ENCODE measurements at places on chromosomes 5 and 9.

DNA sequence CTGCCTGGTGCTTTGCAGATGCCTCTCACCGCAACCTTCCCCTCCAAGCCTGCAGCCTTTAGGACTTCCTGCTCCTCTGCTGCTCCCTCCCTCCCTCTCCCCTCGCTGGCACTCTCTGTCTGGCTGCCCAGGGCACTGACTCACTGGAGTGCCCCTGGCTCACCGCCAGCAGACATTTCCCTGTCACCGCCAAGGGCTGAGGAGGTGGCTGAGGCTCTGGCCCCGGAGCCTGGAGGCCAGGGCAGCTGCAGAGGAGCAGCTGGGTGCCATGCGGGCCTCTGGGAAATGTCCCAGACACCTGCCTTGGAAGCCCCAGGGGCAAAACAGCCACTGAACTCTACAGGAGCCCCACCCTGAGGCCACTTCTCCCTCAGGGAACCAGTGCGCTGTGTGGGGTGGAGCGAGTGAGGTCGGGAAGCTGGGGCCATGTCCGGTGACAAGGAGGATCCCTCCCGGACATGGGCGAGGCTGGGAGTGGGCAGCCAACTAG lies 53.4 kb downstream of the TENT4A start:
- peak; percentile 11 for DNase-seq

DNA sequence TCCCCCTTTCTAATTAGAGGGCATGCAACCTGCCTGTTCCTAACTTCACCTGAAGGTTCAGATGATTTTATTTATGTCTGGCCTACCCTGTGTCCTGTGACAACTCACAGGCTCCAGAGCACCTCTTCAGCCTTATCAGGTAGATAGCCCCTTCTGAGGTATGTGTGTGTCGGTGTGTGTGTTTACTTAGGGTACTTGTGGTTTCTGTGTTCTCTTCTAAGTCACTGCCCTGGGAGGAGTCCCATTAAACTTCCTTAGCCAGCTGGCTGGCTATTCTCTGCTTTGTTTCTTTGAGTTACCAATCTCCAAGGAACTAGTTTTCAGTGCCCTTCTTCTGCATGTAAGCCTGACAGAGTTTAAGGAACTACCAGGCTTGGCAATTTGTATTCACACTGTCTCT lies 74.9 kb downstream of the UNC13B start:
- DNase-seq, result no peak

DNA sequence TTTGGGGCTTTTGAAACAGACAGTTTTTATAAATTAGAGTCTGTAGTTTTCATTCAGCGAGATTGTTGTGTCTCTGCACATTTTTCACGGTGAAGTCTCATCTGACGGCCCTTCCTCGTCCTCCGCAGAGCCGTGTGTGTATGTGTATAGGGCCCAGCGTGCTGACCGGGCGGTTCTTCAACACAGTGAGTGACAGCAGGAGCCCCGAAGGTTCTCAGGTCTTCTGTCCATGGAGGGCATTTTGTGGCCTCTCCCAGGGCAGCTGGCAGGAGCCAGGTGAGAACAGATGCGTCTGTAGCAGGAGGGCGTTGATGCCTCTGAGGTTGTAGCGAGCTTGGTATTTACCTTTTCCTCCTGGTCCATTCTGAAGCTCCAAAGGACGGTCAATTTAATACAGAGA lies 116.0 kb upstream of the LPCAT1 start:
- no peak for DNase-seq

- no peak for DNase-seq
Measured at GRCh38 chr5:57676222-57677098, 193.8 kb upstream of the ACTBL2 start.

DNA sequence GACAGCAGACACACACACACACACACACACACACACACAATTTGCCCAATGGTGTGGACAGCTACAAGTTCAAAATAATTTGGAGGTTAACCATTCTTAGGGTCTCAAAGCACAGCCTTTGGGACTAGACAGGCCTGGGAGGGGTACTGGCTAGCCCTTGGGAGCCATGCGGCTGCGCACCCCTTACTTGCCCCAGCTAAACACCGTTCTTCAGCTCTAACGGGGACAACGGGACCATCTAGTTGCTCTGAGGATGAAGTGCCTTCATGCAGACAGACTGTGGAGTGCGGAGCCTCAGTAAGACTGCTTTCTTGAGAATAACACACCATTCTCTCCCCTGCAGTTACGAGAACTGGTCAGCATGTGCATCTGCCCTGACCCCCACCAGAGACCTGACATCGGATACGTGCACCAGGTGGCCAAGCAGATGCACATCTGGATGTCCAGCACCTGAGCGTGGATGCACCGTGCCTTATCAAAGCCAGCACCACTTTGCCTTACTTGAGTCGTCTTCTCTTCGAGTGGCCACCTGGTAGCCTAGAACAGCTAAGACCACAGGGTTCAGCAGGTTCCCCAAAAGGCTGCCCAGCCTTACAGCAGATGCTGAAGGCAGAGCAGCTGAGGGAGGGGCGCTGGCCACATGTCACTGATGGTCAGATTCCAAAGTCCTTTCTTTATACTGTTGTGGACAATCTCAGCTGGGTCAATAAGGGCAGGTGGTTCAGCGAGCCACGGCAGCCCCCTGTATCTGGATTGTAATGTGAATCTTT lies 64.6 kb downstream of the PSMB7 start:
- no peak for DNase-seq

- DNase-seq, result peak; percentile 93
Measured at GRCh38 chr5:133952729-133953567, 15.5 kb downstream of the C5orf15 start.

DNA sequence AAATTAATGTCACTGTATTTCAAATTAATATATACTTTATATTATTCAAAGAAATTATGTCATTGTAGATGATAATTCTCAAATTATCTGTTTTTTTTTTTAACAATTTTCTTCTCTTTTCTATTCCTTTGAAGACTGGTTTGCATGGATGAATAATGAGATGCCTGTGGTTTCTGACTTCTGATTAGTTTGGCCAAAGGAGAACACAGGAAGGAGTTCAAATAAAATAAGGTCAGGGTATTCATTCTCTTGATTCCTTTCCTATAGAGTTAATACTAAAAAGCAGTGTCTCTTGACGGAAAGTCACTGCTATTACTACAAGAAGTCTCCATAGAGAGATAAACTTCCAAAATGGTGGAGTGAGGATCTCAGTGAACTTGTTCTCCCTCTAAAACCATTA lies 279.6 kb upstream of the FTMT start:
- no peak for DNase-seq

- DNase-seq, result no peak
Measured at GRCh38 chr5:170135796-170136490, 30.2 kb downstream of the FOXI1 start.

DNA sequence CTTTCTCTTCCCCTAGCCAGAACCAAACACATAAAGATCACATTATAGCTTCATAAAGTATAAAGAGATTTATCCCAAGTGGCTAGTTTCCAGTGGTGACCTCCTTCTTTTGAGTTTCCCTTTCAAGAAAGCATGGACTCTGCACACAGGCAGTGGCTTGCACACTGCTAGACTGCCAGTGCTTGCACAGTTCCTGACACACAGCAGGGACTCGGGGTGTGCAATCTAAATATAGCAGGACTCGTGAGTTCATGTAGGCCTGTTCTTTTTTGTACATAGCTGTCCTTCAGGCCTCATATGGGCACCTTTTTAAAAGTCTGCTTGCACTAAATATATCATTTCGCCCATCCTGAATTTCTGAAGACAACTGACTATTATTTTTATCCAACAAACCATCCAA lies 308.6 kb downstream of the FBXL7 start:
- DNase-seq, result no peak

DNA sequence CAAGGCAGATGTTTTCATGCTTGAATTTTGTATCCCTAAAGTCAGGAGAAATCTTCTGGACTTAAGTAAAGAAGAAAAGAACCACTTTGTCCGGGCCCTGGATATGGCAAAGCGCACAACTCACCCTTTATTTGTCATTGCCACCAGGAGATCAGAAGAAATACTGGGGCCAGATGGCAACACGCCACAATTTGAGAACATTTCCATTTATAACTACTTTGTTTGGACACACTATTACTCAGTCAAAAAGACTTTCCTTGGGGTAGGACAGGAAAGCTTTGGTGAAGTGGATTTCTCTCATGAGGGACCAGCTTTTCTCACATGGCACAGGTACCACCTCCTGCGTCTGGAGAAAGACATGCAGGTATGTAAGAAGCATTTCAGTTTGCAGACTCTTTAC lies 2.3 kb downstream of the TYRP1 start:
- DNase-seq, result no peak

GRCh38 chr9:134983074-134983473 lies 65.4 kb upstream of the FCN1 start:
- DNase-seq, result no peak

GRCh38 chr9:125992557-125992956 lies 245.4 kb downstream of the PBX3 start:
- no peak for DNase-seq

GRCh38 chr9:103839197-103839596 lies 254.9 kb upstream of the SMC2 start:
- no peak for DNase-seq

- DNase-seq, result no peak
Measured at GRCh38 chr5:29061381-29061780, 2023.0 kb upstream of the CDH9 start.

DNA sequence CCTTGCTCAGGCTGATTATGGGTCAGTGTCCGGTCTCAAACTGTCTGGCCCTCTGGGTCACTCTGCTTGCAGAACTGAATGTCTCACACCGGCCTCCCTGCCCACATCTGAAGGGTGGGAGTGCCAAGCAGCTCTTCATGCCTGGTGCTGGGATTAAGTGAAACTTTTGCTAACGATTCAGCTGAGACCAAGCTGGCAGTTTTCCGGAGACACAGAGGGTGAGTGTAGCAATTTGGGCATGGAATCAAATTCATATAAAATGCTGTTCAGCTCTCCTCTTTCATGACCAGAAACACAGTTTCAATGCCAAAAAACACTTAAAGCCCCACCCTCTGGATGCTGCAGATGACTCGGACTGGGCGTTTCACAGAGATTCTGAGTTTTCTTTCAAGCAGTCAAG lies 207.5 kb downstream of the NXNL2 start:
- DNase-seq, result peak; percentile 86

DNA sequence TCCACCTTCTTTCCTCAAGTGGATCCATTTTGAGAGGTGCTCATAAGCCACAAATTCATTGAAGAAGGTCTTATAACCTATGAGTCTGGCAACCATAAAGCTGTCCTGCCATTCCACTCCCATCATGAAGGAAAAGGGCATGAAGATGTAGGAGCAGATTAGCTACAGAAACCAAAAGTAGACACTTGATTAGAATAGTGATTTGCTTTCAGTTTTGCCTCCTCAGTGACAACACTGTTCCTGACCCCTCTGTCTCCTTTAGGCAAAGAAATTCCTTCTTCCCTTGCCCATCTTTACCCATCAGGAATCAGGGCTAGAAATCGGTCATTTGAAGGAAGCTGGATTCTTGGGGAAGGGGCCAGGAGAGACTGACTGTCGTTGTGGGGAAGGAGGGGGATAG lies 55.2 kb downstream of the SLC28A3 start:
- no peak for DNase-seq

GRCh38 chr5:139745800-139746690 lies 49.6 kb upstream of the PSD2 start:
- DNase-seq, result no peak

DNA sequence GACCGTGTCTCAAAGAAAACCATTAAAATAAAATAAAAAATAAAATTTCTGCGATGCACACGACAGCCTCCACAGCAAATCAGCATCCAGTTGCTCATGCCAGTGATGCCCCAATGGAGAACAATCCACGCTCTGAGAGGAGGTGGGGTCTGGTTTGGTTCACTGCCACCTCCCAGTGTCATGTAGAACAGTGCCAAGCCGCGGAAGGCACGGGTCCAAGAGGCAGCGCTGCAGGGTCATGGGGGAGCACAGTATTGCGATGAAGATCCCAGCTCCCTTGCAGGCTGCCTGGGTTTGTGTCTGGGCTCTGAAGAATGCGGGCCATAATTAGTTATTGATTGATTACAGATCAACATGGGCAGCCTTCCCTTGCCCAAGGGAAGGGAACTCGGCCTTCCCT lies 6.1 kb upstream of the CACFD1 start:
- no peak for DNase-seq

DNA sequence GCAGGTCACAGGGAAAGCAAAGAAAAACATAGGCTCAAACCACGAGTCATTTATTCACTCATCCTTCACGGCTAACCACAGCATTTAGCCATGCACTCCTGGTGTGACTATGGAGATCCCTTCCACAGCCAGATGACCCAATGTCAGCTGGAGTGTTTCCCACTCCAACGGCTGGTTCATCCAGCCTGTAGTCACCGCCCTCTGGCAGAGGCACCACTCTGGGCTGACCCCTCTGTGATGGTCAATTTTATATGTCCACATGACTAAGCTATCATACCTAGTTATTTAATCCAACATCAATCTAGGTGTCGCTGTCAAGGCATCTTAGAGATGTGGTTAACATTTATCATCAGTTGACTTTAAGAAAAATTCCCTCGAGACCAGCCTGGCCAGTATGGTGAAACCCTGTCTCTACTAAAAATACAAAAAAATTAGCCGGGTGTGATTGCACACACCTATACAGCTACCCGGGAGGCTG lies 9.5 kb upstream of the PHF19 start:
- DNase-seq, result no peak

DNA sequence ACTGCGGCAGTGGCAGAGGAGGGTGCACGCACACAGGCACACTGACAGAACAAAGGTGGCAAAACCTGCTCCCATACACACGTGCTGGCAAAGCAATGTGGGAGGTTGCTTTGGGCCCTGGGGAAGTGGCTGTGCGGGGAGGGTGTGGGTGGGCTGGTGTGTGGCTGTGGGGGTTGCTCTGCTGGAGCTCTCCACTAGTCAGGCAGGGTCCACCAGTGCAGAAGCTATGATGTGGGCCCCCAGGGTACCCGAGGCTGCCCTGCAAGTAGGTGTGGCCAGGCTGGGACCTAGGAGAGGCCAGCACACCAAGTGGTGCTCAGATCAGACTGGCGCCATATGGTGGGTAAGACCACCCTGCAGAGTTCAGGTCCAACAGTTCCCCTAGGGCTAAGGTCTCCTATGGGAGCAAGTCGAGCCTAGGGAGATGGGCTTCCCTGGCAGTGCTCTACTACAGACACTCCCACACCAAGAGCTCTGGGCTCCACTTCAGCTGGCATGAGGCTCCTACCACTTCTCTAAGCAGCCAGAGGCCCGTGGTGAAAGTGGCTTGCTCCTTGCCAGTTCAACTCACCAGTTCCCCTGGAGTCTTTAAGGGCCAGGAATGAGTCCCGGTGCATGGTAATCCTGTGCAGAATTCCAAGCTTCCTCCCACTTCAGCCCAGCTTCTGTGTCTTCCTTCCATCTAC lies 46.2 kb upstream of the IFNE start:
- no peak for DNase-seq

GRCh38 chr5:96329886-96330529 lies 103.0 kb downstream of the PCSK1 start:
- DNase-seq, result no peak

- DNase-seq, result peak; percentile 57
Measured at GRCh38 chr5:173602423-173602822, 14.0 kb downstream of the BOD1 start.

GRCh38 chr9:72262063-72262462 lies 102.9 kb downstream of the ZFAND5 start:
- no peak for DNase-seq

DNA sequence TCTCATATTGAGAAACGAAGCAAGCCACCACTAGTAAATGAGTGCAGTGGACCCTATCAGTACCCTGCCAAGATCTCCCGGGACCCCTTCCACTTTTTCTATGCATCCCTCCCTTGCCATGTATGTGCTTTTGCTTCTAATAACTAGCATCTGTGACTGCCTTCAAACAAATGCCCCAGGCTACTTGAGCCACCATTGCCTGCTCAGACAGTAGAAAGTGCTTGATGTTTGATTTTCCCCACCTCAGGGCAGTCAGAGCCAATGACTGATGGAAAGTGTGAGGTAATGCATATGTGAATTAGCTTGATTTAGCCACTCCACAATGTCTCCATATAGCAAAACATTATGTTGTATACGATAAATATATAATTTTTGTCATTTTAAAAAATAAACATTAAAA lies 797.3 kb upstream of the ACO1 start:
- DNase-seq, result no peak

Data from AG09309 (cell line).